ENCODE measurements at places on chromosomes 1 and 21. TPM values are rescaled to one million over a fixed set of nuclear protein-coding genes. Genes with fewer than 3 reads are reported as not detected.

Gene YY1AP1
- total RNA-seq, result 49.3 TPM

Gene UTS2
- not detected for total RNA-seq

Gene SIK1
- total RNA-seq, result 1.2 TPM

Gene S100A14
- total RNA-seq, result not detected

Gene TRABD2B
- total RNA-seq, result 0.22 TPM

Gene CRNN
- total RNA-seq, result not detected

Gene CFHR1
- total RNA-seq, result 1.5 TPM

Gene DMRTA2
- not detected for total RNA-seq

Gene KCNJ6
- 0.78 TPM for total RNA-seq

Gene DCDC2B
- total RNA-seq, result not detected

Gene ARPC5
- 234 TPM for total RNA-seq

Gene TGFB2
- 49.2 TPM for total RNA-seq

Gene ZNF496
- 18.4 TPM for total RNA-seq

Gene TMEM82
- not detected for total RNA-seq

Gene KISS1
- not detected for total RNA-seq

Gene ICOSLG
- under 0.01 TPM for total RNA-seq

Gene PCP4L1
- not detected for total RNA-seq

Gene RSPH1
- 0.76 TPM for total RNA-seq

Data from articular chondrocyte of knee joint (primary cell).